ENCODE measurements at places on chromosomes 1 and 21.

DNA sequence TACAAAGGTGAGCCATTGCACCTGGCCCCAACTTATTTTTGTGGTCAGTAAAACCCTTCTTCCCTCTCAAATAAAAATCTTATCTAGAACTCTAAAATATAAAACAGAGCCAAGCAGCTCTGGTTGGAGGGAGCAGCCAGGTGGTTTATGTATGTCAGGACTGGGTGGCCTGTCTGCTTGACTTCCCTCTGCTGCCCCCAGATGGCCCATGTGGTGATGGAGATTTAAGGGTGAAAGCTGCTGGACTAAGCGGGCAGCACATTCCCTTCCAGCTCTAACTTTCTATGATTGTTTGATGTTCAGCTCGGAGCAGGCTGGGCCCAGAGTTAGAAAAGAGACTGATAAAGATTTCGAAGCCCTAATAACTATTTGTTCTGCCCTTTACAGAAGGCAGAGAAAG lies 11.9 kb upstream of the PAQR6 start:
- DNase-seq = no peak

DNA sequence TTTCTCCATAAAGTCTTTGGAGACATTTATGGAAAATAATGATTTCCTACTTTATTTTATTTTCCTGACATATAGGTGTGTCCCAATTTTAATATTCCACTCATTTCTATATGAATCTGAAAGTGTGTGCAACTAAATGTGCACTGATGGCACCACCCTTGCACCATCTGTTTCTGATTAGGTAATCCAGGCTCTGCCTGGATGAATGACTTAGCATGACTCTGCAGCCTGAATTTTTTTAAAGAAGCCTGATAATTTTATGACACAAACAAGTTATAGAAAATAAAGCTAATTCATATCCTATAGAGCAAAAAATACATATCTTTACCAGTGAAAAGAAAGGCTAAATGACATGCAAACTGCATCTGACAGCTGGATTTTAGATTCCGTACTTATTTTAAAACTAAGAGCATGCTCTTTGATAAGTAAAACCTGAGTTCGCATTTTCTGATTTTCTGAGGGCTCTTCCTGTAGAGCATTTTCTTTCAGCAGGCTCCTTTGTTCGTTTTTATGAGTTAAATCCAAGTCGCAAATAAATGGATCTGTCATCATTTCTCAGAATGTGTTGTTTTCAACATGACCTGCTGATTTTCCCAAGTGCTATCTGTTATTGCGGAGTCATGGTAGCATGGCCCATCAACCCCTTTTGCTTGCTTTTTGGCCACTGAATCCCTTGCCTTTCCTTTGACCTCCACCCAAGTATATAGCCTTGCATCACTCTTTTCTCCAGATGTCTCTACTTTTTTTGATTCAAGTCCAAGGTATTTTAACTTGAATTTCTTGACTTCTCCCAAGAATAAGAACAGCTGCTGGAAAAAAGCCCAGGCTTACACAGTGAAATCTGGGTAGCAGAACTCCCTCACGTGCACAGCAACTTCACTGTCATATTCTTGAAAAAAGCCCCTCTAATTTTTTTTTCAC lies 52.8 kb upstream of the LYPLAL1 start:
- no peak for DNase-seq

DNA sequence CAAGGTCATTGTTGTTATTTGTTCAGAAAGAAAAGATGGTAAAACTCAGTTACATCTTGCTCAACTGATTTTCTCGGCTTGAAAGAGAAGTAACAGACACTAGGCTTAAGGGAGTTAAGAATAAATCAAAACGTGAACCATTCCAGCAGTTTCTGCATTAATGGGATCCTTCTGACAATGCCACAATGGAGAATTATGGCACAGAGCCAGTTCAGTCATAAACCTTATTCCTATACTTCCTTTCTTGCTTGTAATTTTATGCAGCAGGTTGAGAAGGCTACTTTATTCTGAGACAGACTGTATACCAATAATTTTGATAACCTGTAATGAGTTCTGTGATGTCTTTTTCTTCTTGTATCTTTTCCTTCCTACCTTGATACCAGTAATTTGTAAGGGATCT lies 167.0 kb downstream of the C1orf21 start:
- no peak for DNase-seq

- DNase-seq = no peak
These were observed 27.3 kb downstream of the FAM151A start for GRCh38 chr1:54595956-54596498.

DNA sequence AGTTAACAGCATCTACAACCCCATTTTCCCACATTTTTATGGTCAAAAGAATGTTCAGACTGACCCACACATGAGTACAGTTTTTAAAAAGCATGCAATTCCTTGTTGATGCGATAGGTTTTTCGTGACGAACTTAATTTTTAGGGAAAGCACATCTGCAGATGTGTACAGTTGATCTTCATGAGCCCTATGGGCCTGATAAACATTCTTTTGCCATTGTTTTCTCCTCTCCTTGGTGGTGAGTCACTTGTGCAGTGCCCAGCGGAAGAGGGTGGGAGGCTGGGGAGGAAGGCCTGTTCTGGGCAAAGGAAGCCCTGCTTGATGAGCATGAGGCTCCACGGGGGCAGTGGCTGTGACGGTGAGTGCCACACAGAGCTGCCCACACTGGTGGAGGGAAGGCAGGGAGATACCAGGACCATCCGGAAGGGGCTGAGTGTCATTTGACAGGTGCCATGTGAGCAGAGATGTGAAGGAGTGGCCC lies 5.3 kb downstream of the ARF1 start:
- no peak for DNase-seq

- DNase-seq = no peak
These were observed 280.7 kb downstream of the LMX1A start for GRCh38 chr1:165075725-165076370.

GRCh38 chr1:234967121-234967520 lies 161.5 kb downstream of the TOMM20 start:
- DNase-seq = no peak

DNA sequence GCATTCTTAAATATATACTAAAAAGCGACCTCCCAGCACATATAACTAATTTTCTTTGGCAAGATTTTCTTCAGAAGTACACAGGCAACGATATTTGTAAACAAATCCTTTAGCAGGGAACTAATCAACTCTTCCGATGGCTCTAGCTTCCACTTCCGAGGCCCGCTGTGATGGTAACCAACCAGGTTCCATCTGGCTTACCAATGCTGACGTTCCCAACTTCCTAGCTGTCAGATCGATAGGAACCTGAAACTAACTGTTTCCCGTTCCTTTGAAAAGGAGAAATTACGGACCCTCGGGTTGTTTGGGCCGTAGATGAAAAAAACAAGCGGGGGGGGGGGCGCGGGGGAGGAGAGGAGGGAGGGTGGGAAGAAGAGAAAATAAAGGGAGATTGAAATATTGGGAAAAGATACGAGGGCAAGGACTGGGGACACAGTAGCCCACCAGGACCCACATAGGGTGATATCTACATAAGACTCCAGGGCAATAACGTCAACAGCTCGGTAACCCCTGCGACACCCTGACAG lies 513 bp downstream of the GTF2B start:
- no peak for DNase-seq

GRCh38 chr1:159282118-159282517 lies 20.0 kb upstream of the FCER1A start:
- DNase-seq = no peak

GRCh38 chr1:46278807-46279206 lies 24.6 kb downstream of the LRRC41 start:
- DNase-seq = no peak

- no peak for DNase-seq
These were observed 588.3 kb downstream of the LMO4 start for GRCh38 chr1:87916965-87917364.

DNA sequence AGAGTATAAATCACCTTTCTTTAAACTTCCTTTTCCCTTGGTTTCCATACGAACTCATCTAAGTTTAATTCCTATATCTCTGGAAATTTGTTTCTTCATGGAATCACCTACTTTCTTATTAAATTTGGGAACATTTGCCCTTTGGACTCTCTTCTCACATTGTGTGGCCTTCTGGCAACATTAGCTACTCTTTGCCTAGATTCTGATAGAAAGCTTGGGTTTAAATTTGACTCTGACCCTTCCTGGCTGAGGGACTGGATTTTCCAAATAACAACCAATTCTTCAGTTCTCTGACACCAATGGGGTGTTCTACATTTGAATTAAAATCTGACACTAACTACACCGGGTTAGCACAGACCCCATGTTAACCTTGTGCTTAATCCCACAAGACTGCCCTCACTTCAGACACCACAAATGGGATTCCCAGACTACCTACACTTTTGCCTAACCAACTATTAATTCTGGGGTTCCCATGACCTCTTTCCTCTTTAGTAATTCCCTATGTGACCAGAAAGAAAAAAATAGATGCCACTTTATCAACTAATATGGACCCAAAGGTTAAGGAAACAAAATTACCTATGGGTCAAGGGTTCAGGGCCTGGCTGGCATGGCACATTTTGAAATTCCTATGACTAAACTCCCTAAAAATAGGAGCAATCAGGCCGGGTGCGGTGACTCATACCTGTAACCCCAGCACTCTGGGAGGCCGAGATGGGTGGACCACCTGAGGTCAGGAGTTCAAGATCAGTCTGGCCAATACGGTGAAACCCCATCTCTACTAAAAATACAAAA lies 9.7 kb upstream of the THEM4 start:
- DNase-seq = no peak

DNA sequence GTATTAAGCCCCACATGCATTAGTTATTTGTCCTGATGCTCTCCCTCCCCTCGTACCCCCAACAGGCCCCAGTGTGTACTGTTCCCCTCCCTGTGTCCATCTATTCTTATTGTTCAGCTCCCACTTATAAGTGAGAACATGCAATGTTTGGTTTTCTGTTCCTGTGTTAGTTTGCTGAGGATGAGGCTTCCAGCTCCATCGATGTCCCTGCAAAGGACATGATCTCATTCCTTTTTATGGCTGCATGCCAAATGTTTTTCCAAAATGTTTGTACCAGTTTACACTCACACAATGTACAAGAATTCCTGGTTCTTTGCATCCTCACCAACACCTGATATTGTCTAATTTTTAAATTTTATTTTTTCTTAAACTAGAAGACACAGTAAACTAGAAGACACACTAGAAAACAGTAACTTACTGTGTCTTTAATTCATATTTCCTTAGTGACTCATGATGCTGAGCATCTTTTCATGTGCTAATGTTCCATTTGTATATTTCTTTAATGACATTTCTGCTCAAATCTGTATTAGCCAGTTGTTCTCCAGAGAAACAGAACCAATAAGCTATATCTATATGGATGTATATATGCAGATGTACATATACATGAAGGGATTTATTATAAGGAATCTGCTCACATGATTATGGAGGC lies 19.4 kb upstream of the USP1 start:
- no peak for DNase-seq
